Central memory CD4-positive, alpha-beta T cell (primary cell): ENCODE measurements at places on chromosomes 3 and 15.
A peak's percentile ranks its signal among the peaks of the same experiment; 100 is the strongest.

GRCh38 chr3:51944451-51945021 lies 2.4 kb downstream of the PARP3 start:
- no peak for DNase-seq

DNA sequence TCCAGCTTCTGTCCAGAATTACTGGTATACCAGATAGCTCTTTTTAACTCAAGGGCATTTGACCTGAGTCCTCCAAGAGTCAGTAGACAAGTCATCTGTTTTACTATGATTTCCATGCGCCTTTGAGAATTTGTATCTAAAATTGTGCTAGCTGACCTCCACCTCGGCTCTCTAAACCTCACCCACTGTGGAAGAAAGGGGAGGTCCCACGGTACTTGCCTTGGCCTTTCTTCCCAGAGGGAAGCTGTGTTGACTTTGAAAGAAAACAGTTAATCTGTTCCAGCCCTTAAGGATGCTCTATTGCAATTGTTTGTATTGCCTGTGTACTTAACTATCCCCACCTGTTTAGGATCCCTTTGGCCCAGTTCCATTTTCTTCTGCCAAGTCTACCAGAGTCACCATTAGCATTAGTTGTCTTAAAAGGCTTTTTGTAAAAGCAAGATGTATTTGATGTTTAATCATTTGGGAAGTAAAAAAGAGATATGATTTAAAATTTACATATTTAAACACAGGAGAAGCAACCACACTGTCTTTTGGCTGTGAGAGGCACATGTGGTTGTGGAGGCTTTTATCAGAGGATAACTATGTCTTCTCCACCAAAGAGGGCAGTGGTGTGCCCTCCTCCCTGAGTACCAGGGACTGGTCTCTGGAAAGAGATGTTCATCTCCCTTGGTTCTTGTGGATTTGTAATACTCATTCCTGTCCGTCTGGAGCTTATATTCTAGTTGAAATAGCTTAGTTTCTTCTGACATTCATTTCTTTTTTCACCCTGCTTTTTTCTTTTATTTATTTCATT lies 88.8 kb downstream of the CRTC3 start:
- DNase-seq = no peak

DNA sequence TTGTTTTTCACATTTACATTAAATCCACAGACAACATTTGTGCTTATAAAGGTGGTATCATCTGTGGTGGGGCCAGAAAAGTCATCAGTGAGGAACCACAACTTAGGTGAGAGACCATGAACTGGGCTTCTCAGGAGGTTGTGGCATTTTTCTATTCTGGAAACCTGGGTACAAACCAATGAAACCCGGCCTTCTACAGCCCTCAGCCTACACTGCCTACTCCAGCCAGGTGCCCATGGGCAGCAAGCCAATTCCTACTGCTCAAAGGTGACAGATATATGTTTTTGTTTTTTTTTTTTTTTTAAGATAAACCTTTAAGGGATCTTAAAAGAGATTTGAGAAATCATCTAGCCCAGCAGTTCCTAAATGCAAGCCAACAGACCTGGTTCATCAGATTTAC lies 20.3 kb downstream of the SPG21 start:
- no peak for DNase-seq

- no peak for DNase-seq
Observed at GRCh38 chr3:100297784-100298183, 36.8 kb upstream of the NIT2 start.

GRCh38 chr3:24135280-24135679 lies 190.2 kb downstream of the NR1D2 start:
- no peak for DNase-seq

DNA sequence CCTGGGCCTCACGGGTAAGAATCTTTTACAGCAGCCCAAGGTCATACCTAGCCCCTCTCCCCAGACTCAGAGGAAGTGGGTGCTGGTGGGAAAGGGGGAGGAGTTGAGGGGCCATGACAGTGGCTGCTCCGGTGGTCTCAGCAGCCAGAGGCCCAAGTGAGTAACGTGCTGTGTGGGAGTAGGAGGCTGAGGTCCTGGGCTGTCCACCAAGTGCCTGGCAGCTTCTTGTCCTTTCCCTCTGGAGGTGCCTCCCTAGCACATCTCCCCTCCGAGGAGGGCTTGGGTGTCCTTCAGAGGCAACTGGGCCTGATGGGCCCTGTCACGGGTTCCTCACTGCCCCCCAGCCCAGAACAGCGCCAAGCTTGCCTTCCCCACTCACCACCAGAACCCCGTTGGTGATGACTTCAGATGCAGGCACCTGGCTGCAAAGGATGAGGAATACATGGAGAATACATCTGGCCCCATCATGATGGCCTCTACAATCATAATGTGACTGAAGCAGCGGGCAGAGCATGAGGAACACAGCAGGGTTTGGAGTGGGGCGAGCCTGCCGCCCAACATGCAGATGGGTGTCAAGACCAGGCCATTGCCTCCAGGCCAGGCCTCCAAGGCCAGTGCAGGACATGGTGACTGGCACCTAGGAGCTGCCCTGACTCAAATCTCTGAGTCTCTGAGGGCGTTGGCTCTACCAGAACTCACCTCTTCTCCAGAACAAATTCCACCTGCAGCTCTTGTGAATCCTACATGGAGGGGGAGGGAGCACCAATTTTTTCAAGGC lies 3.3 kb downstream of the PLA2G4F start:
- DNase-seq = no peak

DNA sequence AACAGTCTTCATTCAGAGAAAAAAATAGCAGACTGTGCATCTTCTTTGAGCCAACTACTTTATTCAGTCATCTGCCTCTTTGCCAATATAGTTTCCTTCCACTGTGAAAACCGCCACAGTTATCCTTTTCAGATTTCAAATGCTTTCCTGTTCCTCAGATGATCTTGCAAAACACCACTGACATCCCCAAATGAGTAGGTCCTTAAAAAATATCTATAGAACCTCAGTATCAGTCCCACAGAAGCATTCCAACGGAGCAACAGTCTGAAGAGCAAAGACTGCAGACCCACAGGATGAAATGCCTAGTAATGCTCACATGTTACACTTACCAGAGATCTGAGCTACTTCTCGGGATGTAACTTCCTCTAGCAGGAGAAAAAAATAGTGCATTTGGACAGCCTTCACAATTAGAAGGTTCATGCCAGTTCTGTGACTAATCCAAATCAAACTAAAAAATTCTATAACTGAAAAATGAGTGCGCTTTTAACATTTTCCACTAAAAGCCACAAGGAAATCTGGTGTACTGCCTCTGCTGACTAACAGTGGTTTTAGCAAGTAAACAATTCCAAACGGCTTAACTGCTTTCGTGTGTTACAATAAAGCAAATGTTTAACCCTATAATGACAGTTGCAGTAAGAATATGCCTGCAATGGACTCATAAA lies at the start of gene ANKRD28:
Gene ANKRD28 (minus strand): TSS at position 338 of the 662 bp plus-strand sequence. CDS start 1,458 bp downstream, outside the sequence.
- peak; percentile 31 for DNase-seq

DNA sequence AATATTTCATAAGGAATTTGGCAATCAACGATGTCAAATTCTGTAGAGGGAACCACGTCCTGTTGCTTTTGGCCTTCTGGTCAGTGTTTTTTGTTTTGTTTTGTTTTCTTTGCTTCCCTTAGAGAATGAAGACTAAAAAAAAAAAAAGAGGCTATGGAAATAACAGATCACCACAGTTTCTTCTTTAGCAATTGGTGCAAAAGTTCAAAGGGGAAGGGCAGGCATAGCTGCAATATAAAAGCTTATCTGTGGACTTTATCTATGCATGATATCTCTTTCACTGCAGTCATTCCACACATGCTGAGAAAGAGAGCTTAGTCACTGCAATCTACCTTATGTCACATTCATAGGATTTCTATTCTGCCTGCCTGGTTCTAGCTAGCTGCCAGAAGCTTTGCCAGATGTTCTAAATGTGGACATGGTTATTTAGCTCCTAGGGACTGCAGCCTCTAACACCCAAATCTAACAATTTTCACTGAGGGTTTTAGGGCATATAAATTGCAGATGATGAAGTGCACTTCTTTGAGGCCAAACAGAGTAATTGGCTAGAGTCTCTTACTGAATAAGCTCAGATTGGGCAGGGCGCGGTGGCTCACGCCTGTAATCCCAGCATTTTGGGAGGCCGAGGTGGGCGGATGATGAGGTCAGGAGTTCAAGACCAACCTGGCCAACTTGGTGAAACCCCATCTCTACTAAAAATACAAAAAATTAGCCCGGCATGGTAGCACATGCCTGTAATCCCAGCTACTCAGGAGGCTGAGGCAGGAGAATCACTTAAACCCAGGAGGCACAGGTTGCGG lies 637.2 kb downstream of the NTRK3 start:
- DNase-seq = no peak

- DNase-seq = no peak
Observed at GRCh38 chr3:2623436-2623835, 486.7 kb downstream of the IL5RA start.

GRCh38 chr3:71392251-71392650 lies 191.3 kb downstream of the FOXP1 start:
- DNase-seq = peak; percentile 16

GRCh38 chr3:197432384-197433127 lies 123.2 kb downstream of the BDH1 start:
- no peak for DNase-seq

DNA sequence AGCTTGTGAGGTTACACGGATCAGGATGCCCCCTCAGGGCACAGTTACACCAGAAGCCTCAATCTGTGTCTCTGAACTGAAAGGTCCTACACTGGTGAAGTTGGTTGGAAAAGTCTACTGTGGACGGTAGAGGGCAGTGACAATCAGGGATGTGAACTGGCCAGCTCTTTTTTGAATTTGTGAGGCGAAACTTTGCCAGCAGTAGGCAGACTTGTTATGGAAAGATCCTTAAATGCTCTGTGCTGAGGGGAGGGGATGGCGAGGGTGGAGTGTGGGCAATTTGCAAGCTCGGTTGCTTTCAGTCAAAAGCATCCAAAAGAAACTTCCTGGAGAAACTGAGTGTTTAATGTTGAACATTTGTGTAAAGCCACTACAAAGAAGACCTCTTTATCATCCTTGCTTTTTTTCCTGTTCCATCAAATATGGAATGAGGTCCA lies 127.4 kb upstream of the ABHD17C start:
- no peak for DNase-seq

DNA sequence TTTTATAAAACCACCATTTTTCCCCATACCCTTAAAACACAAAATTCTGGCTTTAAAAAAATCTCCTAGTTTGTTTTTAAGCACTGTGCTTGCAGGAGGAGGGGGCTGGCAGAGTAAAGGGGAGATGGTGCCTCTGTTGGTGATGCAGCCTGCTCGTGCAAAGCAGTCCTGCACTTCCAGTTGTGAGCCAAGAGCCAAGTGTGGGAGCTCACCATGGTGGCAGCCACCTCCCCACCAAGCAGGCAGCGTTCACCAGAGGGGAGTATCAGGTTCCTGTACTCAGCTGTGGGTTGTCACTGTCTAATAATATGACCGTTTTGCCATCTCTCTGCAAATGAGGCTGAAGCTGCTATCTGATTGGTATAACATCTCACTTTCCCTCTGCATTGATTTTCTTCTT lies 164.8 kb downstream of the SYNPR start:
- DNase-seq = no peak

DNA sequence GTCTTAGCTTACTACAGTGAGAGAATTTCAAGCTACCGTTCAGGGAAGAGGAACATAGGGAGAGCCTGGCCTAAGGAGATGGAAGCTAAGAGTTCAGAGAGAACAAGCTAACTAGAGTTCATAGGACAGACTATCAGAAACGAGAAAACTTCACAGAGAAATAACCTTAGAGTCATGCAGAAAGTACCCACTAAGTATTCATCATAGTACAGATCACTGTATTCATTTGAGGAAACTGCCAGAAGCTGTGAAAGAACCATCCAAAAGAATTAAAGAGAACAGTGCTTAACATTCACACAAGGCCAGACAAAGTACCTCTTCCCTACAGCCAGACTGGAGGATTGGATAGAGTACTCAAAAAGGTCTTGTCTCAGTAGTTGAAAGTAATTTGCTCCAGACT lies 15.2 kb upstream of the GBE1 start:
- DNase-seq = no peak

- DNase-seq = no peak
Observed at GRCh38 chr15:76209523-76209922, 101.7 kb downstream of the ETFA start.

DNA sequence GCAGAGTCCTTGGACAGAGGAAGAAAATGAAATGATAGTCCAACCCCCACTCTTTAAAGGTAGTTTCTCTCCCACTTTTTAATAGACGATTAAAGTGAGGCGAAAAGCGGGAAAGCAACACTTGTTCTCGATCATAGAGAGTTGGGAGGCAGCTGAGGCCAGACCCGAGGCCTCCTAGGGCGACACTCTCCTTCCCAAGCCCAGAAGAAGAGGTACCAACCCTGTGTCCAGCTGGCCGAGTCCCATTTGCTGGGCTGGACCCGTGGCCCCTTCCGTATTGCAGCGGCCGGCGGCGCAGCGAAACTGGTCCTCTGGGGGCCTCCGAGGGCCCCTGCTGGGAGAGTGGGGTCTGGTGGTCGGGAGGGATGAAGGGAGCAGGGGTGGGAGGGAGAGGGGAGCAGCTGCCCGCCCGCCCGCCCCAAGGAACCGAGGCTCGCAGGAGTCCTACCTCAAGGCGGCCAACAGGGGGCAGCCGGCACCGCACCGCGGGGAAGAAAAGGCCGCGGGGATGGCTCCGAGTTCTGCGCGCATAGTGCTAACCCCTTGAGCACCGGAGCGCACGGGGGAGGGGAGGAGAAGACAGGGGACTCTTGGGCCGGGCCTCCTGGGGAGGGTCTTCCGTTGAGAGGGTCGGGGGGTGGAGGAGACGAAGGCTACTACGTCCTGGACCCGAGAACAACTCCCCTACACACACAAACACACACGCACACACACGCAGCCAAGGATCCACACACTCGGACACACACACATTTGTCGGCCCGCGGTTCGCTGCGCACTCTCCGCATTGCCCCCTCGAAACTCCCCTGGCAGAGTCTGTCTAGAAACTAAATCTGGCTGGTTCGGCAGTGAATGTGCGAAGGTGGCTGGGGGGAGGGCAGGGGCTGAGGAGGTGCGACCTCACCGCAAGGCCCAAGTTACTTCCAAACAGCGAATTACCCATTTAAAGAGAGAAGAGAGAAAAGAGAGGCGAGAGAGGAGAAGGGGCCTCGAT lies 2.0 kb downstream of the WNT5A start:
- DNase-seq = no peak

DNA sequence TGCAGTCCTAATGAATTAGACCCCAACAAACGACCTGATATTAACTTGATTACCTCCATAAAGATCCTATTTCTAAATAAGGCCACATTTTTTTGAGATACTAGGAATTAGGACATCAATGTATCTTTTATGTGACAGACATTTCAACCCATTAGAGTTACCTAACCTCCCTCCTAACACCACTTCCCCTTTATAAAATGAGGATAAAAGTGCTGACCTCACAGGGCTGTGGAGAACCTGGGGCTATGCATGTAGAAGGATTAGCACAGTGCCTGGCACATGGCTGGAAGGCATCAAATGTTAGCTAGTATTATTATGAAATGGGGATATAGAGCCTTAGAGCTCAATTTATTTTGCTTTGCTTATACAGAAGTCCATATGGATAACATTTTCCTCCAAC lies 53.5 kb upstream of the LRRN1 start:
- no peak for DNase-seq
